ENCODE measurements at places on chromosomes 1 and 21.

- no peak for DNase-seq
Observed at GRCh38 chr1:169250795-169251194, 116.8 kb downstream of the NME7 start.

DNA sequence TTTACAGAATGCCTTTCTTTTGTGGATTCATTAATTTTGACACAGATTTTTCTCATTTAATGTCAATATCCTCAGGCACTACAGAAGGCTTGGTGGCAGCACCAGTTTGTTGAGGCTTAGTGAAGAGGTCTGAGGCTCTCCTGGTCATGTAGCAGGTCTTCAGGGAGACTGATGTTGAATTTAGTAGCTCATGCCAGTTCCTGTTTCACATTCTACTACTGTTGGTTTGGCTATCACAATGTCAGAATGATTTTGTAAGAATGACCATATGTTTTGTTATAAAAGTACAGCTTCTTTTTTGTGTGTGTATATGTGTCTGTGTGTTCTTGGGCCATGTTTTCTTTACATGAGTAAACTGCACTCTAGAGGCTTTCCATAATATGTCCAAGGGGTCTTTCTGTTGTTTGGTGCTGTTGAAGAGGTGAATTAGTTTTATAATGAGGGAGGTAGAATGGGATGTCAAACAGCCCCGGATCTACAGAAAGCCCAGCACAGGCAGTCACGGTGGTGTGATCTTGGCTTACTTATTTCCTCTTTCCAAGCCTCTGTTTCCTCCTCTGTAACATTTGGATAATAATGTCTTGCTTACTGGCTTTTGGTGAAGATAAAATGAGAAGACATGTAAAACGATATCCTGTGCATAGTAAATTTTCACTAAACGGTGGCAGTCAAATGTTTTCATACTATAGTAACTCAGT, 32.0 kb downstream of the C1orf21 start:
- no peak for DNase-seq

GRCh38 chr1:64745181-64745985, 508 bp downstream of the RAVER2 start:
- DNase-seq, result no peak

DNA sequence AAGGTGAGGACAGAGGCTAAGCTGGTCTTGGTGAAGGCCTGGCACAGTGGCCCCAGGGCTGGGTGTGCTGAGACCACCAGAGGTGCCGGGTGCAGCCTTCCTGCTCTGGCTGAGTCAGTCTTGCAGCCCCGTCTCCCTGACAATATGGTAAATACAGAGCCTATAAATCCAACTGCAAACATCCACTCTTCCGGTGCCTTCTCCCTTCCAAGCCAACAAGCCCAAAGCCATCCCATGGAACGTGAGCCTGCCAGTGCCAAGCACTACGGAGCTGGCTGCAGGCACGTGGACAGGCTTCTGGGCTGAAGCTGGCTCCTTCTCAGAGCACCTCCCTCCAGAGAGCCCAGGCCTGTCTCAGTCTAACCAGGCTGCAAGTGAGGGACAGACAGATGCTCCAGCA, 70.0 kb downstream of the TRABD2B start:
- DNase-seq, result no peak

DNA sequence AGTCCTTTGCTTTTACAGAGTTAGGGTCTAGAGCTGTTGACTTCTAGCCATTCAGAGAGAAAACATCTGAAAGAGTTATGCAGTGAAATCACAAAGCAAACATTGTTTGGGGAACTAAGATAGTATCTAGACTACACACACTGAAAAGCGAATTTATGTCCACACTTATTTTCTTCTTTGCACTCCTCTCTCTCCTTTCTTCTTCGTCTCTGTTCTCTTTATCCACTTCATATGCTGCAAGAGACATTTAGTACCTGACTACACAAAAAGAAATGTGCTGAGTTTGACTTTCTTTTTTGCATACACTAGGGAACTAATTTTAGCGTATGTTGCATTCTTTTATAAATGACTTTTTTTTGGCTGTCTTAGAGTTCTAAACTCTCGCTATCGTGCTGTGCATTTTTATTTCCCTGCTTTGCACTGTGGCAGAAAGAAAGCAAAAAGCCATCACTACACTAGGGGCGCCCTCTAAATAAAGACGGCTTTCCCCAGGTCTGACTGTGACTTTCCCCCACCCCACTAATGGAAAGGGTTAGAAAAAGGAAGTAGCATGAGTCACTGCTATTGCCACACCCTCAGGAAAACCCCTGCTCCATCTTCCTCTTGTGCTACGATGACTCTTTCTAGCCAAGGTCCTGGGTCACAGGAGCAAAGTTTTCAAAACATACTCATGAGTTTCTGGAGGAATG, 65.7 kb downstream of the MAP3K7CL start:
- DNase-seq, result no peak

- DNase-seq, result no peak
Observed at GRCh38 chr1:23895082-23895481, 18.1 kb downstream of the CNR2 start.

GRCh38 chr21:37405629-37406028, 39.1 kb downstream of the DYRK1A start:
- no peak for DNase-seq

DNA sequence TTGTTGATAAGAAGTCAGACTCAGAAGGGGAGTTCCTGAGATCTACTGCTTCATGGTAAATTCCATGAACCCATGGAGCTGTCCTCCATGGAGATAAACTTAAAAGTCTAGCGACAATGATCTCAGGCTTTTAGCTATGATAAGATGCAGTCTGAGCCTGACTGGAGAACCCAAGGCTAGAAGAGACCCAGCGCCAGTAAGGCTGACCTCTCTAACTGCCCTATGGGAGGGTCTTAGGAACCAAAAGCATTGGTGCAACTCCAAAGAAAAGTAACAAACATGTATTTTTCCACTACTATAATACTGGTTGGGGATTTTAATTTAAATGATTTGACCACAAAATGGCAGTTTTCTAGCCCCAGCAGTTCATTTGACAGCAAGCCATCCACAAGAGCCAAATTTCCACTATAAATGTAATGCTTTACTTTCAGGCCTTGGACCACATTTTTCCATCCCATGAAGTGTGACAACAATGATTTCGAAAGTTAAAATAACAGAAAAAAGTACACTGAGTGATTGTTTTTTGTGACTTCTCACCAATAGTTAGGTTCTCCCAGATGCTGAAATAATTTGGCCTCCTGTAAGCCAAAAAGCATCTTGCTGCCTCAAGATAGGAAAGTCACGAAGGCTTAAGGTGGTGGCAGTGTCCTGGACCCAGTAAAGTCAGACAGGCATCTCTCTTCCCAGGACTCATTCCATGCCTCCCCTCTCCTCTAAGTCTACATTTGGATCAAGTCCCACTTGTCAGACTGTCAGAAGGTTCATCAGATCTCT, 43.1 kb upstream of the EXOSC10 start:
- no peak for DNase-seq

GRCh38 chr1:110120960-110121561, 8.8 kb downstream of the UBL4B start:
- no peak for DNase-seq

GRCh38 chr1:229900220-229900619, 166.8 kb upstream of the GALNT2 start:
- no peak for DNase-seq

DNA sequence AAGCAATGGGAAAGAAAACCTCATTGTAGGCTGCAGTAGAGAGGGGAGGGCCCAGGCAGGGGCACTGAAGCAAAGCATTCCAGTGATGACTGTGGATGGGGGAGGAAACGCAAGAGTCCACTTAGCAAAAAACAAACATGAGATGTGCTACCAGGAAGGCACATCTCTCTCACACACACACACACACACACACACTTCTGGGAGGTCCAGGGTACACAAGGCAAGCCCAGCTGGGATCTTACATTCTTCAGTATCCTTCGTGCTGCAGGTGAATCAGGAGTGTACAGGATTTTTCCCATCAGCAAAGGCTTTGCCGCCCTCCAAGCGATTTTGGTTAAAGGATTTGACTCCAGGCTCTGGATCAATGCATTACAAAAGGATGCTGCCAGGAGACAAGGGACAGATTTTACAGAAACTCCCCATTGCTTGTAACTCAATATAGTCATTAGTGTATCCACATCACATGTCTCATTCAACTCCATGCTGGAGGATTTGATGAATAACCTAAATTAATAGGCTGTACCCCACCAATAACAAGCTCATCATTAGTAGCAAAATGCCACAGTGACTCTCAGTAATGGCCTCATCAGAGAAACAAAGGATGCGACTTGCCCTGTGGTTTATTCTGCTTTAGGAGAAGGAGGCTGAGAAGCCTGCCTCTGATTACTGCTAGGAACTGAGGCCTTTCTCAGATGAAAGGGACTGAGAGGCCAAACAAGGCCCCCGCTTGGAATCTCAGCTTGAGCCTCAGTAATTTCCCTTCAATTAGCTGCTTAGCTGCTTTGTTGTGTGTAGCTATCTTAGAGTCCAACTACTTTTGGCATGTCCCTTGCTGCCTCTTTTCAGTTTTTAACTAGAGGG, 41.6 kb downstream of the ABCA4 start:
- DNase-seq, result no peak

DNA sequence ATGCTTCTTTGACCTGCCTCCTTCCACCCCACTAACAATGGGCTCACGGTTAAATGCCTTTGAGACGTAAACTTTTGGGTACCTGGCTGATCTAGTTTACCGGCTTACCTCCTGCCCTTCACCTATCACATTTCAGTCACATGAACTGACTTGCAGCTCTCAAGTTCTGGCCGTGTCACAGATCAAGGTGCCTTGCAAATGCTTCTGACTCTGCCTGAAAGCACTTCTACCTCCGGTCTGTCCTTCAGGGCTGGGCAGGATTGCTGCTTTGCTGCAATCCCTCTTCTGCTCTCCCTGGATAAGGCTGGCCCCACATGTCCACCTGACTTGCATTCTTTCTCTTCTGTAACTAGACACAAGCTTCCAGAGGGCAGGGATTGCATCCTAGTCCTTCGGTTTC, 69.0 kb downstream of the GRIK1 start:
- DNase-seq, result no peak

DNA sequence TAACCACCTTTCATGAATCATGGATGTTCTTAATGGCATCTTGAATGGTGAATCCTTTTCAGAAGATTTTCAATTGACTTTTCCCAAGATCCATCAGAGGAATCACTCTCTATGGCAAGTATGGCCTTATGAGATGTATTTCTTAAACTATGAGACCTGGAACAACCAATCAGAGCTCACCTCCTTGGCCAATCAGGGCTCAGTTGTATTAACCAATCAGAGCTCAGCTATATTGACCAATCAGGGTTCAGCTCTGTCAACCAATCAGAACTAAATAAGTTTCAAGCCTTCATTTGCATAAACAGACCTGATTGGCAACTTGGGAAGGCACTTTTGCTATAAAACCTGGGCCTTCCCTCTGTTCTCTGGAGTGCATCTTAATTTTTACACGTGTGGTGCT, 13.6 kb upstream of the FAM3B start:
- no peak for DNase-seq

DNA sequence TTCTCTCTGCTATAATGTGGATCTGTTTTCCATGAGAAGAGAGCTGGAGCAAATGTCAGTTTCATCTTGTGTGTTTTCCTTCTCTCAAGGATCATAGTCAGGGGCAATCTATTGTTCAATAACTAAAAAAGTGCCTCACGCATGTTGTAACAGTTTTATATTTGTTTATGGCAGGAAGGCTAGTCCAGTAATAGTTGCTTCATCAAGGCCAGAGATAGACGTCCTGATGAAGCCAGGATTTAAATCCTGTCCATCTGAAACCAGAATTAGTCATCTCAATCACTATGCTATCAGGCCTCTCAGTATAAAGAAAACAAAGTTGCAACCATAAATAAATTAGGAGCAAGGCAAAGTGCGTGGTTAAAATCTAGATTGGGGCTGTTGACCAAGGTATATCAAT, 30.2 kb upstream of the DUSP10 start:
- DNase-seq, result no peak

DNA sequence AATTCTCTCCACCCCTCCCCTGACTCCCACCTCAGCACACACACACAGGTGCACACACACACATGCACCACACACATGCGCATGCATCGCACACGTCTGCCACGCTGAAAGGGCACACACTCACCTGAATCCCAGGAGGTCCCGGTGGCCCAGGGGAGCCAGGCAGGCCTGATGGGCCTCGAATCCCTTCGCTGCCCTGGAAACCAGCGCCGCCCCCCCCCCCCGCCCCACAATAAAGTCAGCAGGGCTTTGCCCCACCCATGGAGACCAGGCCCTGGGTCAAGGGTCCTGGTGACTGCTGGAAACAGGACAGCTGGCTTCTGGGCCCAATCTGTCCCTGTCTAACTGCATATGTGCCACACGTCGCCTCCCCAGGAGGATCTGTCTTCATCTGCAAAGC, 17.8 kb upstream of the PEF1 start:
- no peak for DNase-seq

- DNase-seq, result no peak
Observed at GRCh38 chr1:29249951-29250581, 13.7 kb downstream of the PTPRU start.
